Immature natural killer cell (primary cell): ENCODE measurements at places on chromosomes 3 and 15.

GRCh38 chr3:64837986-64838735 is 150.4 kb upstream of the ADAMTS9 start:
- no peak overlapping the region for H3K27ac ChIP-seq
- H3K4me1 ChIP-seq = no peaks in the 10 kb centered on the region
- H3K27me3 ChIP-seq = no peaks in the 10 kb centered on the region
- H3K36me3 ChIP-seq = no peaks in the 10 kb centered on the region

DNA sequence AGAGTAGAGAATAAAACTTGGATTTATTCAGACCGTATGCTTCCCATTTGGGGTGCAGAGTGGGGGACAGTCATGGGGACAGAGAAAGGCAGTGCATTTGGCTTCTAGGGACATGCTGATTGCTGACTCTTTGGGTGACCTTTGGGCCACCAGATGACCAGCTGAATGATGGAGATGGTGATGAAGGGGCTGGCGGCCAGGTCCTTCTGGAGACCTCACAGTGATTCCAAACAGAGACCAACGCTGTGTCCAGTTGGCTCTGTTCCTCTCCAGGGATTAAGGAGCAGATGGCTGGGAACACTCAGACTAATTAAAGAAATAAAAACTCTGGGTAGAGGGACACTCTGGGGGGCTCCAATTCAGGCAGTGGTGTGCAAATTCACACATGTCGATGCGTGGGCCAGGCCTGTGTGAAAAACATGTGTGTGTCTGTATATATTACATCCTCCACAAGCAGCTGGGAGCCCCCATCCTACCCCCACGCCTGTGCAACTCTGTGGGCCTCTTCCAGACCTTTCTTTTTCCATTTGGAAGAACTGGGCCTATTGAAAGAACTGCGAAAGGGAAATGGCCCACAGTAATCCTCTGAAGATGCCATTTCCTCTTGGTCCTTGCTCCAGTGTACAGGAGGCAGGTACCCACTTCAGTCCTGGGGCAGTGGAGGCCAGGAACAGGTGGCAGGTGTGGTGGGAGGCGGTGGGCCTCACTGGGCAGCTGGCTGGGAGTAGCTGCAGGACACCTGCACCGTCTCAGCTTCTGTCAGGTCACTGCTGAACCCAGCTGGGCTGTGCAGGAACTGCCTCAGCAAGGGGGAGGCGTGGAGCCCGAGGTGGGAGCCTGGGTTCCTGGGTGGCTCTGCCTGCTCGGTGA is 8.9 kb downstream of the XIRP1 start:
- no peak overlapping the region for H3K27ac ChIP-seq
- peaks cover 26% of the 10 kb centered on the region for H3K4me1 ChIP-seq
- no peak for DNase-seq
- H3K36me3 ChIP-seq = no peaks in the 10 kb centered on the region

- no peak overlapping the region for H3K27ac ChIP-seq
- DNase-seq = no peak
Measured at GRCh38 chr15:88717382-88718031, 78.7 kb downstream of the ISG20 start.

DNA sequence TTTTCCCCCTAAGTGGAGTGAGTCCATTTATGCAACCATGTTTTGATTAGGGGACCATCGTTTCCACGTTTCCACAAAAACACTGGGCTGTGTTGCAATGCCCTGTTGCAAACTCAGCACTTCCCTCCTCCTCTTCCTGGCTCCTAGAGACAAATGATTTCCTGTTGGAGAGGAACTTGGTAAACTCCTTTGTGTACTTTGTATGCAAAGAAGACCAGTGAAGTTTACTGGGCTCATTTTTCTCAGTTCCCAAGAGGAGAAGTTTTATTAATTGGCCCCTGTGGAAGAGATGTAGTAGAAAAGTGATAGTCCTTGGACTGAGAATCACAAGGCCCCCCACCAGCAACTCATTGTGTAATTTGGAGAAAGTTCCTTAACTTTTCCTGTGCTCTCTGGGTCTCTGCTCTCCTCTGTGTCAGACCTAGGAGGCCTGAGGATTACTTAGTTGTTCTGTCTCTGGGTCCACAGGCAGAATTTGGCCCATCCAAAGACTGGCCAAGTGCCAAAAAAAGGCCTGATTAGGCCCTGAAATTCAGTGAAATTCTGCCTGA is 95.0 kb downstream of the ATG7 start:
- no peak overlapping the region for H3K27ac ChIP-seq
- H3K4me1 ChIP-seq = no peaks in the 10 kb centered on the region
- H3K36me3 ChIP-seq = peaks cover 38% of the 10 kb centered on the region
- peaks cover 2% of the 10 kb centered on the region for H3K27me3 ChIP-seq

DNA sequence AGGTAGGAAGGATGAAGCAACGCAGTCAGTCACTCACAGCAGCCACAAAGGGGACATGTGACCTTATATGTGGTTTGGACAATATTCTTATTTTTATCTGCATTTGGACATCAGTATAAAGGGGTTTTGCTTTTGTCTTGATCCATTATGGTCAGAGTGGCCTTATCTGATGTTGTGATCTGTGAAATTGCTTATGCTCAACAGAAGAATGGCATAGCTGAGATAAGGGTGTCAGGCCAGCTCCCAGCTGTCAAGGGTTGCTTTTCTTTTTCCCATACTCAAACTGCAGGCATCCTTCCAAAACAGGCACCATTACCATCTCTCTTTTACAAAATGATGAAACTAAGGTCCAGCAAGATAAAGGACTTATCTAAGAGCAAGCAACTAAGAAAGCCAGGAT is 28.1 kb downstream of the DCLK3 start:
- no peaks in the 10 kb centered on the region for H3K36me3 ChIP-seq
- peaks cover 1% of the 10 kb centered on the region for H3K27me3 ChIP-seq
- H3K4me3 ChIP-seq = no peak overlapping the region
- H3K27ac ChIP-seq = no peak overlapping the region

DNA sequence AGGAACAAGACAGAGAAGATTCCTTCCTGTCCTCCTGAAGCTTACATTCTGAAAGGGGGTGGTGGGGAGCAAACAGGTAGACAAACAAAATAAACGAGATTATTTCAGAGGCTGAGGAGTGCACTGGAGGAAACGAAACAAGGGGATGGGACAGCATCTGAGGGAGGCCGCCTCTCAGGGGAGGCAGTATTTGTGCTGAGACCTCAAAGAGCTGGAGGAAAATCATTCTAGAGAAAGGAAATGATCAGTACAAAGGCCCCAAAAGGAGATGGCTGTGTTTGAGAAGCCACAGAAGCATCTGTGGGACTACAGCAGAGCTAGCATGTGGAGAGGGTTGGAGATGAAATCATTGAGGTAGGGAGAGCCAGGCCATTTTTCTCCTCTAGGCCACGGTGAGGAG is 55.1 kb downstream of the DCLK3 start:
- H3K27ac ChIP-seq = no peak overlapping the region
- no peak overlapping the region for H3K4me3 ChIP-seq
- H3K36me3 ChIP-seq = no peaks in the 10 kb centered on the region
- no peak for DNase-seq

DNA sequence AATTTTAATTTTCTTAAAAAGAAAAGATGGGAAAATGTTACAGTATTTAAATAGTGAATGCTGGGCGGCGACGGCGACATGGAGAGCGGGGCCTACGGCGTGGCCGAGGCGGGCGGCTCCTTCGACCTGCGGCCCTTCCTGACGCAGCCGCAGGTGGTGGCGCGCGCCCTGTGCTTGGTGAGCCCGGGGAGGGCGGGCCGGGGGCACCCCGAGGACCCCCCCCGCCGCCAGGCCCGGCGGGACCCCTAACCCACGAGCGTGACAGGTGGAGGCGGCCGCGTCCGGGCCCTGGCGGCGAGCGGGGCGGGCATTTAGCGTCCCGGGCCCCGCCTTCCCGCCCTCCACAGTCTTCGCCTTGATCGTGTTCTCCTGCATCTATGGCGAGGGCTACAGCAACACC is 38.4 kb upstream of the GOLGA8J start:
- H3K4me1 ChIP-seq = no peaks in the 10 kb centered on the region
- H3K27ac ChIP-seq = no peak overlapping the region
- H3K36me3 ChIP-seq = no peaks in the 10 kb centered on the region
- peaks cover 6% of the 10 kb centered on the region for H3K27me3 ChIP-seq

- peaks cover 1% of the 10 kb centered on the region for H3K4me1 ChIP-seq
- no peaks in the 10 kb centered on the region for H3K36me3 ChIP-seq
- no peak overlapping the region for H3K4me3 ChIP-seq
- no peak for DNase-seq
- H3K27ac ChIP-seq = no peak overlapping the region
- H3K27me3 ChIP-seq = peaks cover 2% of the 10 kb centered on the region
Measured at GRCh38 chr3:191138937-191139336, 60.1 kb upstream of the OSTN start.

- H3K36me3 ChIP-seq = peaks cover 15% of the 10 kb centered on the region
- no peak overlapping the region for H3K27ac ChIP-seq
- no peaks in the 10 kb centered on the region for H3K27me3 ChIP-seq
Measured at GRCh38 chr3:179706233-179706632, 53.4 kb downstream of the USP13 start.

GRCh38 chr3:154690413-154690812 is 260.4 kb upstream of the GPR149 start:
- DNase-seq = no peak
- no peaks in the 10 kb centered on the region for H3K36me3 ChIP-seq
- H3K27ac ChIP-seq = no peak overlapping the region
- H3K4me3 ChIP-seq = no peak overlapping the region
- no peaks in the 10 kb centered on the region for H3K27me3 ChIP-seq
